ENCODE measurements at places on chromosomes 3 and 15.
A peak's percentile ranks its signal among the peaks of the same experiment; 100 is the strongest.

DNA sequence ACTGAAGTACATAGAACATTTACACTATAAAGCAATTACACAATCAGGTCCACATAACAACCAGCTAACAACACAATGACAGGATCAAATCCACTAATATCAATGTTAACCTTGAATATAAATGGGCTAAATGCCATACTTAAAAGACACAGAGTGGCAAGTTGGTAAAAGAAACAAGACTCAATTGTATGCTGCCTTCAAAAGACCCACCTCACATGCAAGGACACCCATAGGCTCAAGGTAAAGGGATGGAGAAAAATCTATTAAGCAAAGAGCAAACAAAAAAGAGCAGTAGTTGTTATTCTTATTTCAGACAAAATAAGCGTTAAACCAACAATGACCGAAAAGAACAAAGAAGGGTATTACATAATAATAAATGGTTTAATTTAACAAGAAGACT is 183.3 kb downstream of the PYDC2 start:
- H3K27ac ChIP-seq: no peak overlapping the region
- no peaks in the 10 kb centered on the region for H3K36me3 ChIP-seq
- no peaks in the 10 kb centered on the region for H3K4me1 ChIP-seq

DNA sequence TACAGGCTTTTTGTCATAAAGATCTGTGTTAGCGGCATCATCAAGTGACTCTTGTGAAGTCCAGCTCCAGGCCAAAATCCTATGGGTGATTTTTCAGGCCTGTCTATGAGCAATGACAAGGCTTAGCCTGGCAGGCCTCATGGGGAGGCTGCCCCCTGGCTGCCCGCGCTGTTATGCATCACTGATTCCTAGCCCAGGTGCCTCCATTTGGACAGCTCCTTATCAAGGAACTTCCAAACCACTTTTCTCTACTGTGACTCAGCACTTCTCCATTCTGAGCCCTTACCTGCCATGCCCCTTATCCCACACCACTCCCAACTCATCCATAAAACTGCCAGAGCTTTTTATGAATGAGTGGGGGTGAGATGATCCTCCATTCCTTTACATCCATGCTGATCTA is 91.5 kb upstream of the C3orf80 start:
- no peaks in the 10 kb centered on the region for H3K36me3 ChIP-seq
- H3K27me3 ChIP-seq: no peaks in the 10 kb centered on the region
- H3K4me1 ChIP-seq: peaks cover 56% of the 10 kb centered on the region

GRCh38 chr15:74790080-74790916 is 8.4 kb downstream of the CSK start:
- H3K4me1 ChIP-seq: peaks cover 94% of the 10 kb centered on the region
- peak overlapping the region; percentile 89 for H3K27ac ChIP-seq
- no peaks in the 10 kb centered on the region for H3K36me3 ChIP-seq
- DNase-seq: peak; percentile 88
- peak overlapping the region; percentile 50 for H3K4me3 ChIP-seq

DNA sequence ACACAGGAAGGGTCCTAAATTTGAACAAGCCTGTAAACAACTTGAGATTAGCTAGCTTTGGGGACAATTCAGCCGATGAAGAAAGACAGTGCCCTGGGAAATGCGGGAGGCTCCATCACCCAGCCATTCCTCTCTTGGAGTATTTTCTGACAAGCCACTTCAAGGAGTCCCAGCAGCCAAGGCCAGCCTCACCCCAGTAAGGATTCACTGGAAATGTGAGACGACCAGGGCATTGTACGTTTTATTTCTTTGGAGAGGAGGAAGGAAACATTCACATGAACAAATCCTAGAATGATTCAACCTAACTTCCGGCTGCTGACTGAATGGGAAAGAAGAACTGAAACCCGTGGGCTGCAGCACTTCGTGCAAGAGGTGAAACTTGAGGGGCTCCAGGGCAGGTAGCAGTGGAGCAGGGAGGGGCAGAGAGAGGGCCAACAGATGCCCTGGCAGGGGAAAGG is 116.4 kb upstream of the ARHGEF3 start:
- H3K27ac ChIP-seq: no peak overlapping the region
- H3K27me3 ChIP-seq: no peaks in the 10 kb centered on the region
- no peak for DNase-seq
- H3K4me1 ChIP-seq: peaks cover 22% of the 10 kb centered on the region
- no peak overlapping the region for H3K4me3 ChIP-seq

DNA sequence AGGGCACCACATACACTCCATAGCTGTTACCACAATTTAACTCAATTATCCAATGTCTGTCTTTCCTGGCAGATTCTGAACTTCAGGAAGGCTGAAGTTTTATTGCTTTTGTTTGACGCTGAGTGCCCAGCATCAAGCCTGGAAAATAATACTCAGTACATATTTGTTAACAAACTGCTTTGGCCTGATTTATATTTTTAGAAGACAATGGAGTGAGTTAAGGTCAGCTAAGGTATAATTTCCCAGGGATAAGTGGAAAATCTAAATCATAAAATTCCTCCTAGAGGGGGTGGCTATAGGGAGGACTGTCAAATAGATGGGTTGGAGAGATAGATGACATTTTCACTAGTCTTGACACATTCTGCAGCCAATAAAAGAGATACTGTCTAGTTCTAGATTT is 659.4 kb upstream of the ADAMTS9 start:
- no peak for DNase-seq
- H3K4me1 ChIP-seq: no peaks in the 10 kb centered on the region
- no peak overlapping the region for H3K4me3 ChIP-seq
- no peaks in the 10 kb centered on the region for H3K27me3 ChIP-seq
- H3K27ac ChIP-seq: no peak overlapping the region

GRCh38 chr3:127902486-127902885 is 12.5 kb upstream of the KBTBD12 start:
- no peaks in the 10 kb centered on the region for H3K36me3 ChIP-seq
- DNase-seq: no peak
- H3K4me1 ChIP-seq: no peaks in the 10 kb centered on the region
- no peak overlapping the region for H3K4me3 ChIP-seq
- H3K27ac ChIP-seq: no peak overlapping the region
- H3K27me3 ChIP-seq: no peaks in the 10 kb centered on the region

GRCh38 chr15:86919581-86919980 is 839.9 kb downstream of the AGBL1 start:
- no peak overlapping the region for H3K27ac ChIP-seq
- no peak overlapping the region for H3K4me3 ChIP-seq
- H3K36me3 ChIP-seq: no peaks in the 10 kb centered on the region
- H3K27me3 ChIP-seq: peaks cover 10% of the 10 kb centered on the region

- H3K4me1 ChIP-seq: no peaks in the 10 kb centered on the region
- H3K27me3 ChIP-seq: no peaks in the 10 kb centered on the region
- H3K27ac ChIP-seq: no peak overlapping the region
Measured at GRCh38 chr15:63469190-63469589, 35.2 kb upstream of the USP3 start.

DNA sequence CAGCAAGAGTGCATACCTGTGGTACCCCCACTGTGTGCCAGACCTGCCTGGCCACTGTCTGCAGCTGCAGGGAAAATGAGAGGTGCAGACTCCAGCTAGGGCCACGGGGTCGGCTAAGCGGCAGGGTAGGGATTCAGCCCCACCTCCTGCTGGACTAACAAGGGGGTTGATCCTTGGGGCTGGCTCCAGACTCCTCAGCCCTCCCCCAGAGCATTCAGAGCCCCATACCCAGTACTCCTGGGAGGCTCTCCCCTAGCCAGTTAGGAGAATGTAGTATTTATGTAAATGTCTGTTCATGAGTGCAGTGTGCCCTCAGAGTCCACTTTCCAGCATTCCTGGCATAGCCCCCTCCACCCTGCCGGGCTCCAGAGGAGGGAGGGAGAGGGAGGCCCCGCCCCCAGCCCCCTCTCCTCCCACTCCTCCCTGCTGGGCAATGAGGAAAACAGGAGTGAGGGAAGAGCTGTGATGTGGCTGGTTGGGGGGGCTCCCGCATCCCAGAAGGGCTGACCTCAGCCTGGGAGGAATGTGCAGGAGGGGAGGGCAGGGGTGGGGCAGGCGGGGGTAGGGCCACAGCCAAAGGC is 4.5 kb upstream of the SEMA3B start:
- H3K27ac ChIP-seq: no peak overlapping the region
- H3K27me3 ChIP-seq: peaks cover 3% of the 10 kb centered on the region
- no peak for DNase-seq

DNA sequence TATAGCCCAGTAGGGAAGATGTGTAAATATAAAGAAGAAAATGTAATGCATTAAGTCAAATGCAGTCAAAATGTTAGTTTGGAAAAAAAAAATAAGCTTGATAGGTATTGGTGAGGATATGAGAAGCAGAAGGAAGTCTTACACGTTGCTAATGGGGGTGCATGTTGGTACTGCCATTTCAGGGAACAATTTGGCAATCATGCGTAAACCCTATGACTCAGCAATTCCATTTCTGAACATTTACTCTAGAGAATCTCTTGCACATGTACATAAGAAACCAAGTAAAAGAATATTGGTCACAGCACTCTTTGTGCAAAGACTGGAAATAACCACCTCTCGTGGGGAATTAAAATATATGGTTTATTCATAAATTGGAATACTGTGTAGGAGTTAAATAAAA is 35.5 kb upstream of the TIMP4 start:
- peak; percentile 95 for DNase-seq
- no peak overlapping the region for H3K4me3 ChIP-seq
- H3K27me3 ChIP-seq: no peaks in the 10 kb centered on the region
- H3K27ac ChIP-seq: no peak overlapping the region
- H3K4me1 ChIP-seq: peaks cover 4% of the 10 kb centered on the region

DNA sequence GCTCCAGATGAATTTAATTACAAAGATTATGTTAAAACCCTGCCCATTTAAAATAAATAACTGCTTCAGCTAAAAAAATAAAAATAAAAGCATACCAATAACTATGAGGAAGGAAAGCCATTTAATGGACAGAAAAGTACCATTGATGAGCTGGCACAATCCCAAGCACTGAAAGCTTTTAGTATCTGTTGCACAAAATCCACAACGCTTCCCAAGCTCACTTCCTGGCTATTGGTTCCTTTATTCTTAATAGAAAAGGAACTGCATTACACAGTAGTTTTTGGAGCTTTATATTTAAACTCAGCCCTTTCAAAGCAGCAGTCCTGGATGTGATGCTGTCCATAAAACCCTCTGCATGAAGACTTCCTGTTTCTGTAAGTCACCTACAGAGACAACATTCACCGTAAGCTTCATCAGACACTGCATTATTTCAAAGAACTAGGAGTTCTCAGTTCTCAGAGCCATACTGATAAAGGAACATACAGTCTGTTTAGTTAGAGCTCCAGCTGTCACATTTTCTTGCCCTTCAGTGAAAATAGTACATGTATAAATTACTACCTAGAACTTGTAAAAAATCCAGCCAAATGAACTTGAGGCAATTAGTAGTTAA is 81.5 kb downstream of the CSNK1G1 start:
- no peak overlapping the region for H3K4me3 ChIP-seq
- H3K27ac ChIP-seq: no peak overlapping the region
- H3K36me3 ChIP-seq: no peaks in the 10 kb centered on the region
- H3K4me1 ChIP-seq: peaks cover 5% of the 10 kb centered on the region
- DNase-seq: peak; percentile 45

DNA sequence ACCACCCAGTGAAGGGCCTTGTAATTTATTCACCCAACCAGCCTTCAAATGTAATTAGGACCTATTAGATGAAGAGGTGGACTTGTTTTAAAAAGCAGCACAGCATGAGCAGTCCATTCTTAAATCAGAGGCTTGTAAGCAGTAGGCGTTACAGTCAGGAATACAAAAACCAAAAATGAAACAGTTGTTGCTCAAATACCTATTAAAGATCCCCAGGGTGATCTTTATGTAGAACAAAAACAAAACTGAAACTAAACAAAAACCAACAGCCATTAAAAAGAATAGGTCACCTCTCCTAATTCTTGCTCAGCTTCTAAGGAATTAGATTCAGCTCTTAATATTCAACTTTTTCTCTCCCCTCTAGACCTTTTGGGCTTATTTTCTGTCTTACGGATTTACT is 104.9 kb upstream of the ST8SIA2 start:
- H3K27ac ChIP-seq: no peak overlapping the region
- no peak overlapping the region for H3K4me3 ChIP-seq

DNA sequence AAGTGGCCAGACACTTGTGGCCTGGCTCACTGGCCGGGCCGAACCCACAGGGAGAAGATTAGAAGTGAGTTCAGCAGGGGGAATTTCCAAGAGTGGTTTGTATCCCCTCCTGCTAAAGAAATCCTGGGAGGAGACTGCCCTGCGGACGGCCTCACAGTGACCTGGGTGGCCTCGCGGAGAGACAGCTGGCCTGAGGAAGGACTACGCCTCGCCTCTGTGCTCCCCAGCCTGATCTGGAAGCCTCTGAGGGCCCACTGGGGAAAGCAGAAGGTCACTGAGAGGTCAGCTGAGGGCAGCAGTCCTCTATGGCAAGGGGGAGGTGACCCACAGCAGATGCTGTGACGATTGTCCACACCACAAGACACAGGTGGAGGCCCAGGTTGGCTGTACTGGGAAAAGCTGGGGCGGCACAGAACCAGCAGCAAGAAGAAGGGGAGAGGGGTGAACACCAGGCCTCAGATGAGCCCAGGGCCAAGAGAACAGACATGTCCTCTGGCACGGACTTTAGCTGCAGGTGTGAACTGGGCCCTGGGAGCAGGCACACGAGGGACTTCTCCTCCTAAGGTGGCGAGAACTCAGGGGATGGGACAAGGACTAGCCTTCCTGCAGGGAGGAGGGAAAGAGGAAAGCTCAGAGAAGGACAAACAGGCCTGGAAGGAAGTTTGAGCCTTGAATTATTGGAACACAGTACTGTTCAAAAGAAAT is 37.2 kb upstream of the DLG1 start:
- no peak overlapping the region for H3K4me3 ChIP-seq
- H3K27me3 ChIP-seq: no peaks in the 10 kb centered on the region
- no peak for DNase-seq
- H3K27ac ChIP-seq: no peak overlapping the region
- H3K36me3 ChIP-seq: no peaks in the 10 kb centered on the region

GRCh38 chr3:172321035-172321434 is 127.2 kb downstream of the GHSR start:
- H3K27me3 ChIP-seq: no peaks in the 10 kb centered on the region
- H3K4me1 ChIP-seq: peaks cover 27% of the 10 kb centered on the region
- DNase-seq: peak; percentile 29
- no peak overlapping the region for H3K4me3 ChIP-seq
- H3K36me3 ChIP-seq: peaks cover 15% of the 10 kb centered on the region

- H3K4me3 ChIP-seq: no peak overlapping the region
- DNase-seq: peak; percentile 34
- H3K27me3 ChIP-seq: peaks cover 5% of the 10 kb centered on the region
- no peaks in the 10 kb centered on the region for H3K36me3 ChIP-seq
Measured at GRCh38 chr15:48965972-48966371, 2.3 kb upstream of the SHC4 start.

DNA sequence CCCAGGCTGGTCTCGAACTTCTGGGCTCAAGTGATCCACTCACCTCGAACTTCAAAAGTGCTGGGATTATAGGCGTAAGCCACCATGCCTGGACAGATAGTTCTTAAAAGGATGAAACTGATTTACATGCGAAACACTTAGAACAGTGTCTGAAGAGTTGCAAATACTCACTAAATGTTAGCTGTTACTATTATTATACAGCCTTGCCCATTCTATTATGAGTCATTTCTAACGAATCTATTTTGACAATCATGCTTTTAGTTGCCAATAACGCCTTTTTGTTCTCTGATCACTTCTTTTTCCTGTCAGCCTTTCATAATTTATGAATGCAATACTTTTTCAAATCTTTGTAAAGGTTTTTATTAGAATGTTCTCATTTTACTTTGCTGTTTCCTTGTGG is 112.7 kb downstream of the SNRK start:
- peaks cover 7% of the 10 kb centered on the region for H3K4me1 ChIP-seq
- no peak overlapping the region for H3K4me3 ChIP-seq
- H3K27me3 ChIP-seq: no peaks in the 10 kb centered on the region
- no peaks in the 10 kb centered on the region for H3K36me3 ChIP-seq
- H3K27ac ChIP-seq: no peak overlapping the region
- no peak for DNase-seq

GRCh38 chr3:74463515-74463914 is 150.9 kb downstream of the CNTN3 start:
- H3K36me3 ChIP-seq: no peaks in the 10 kb centered on the region
- no peaks in the 10 kb centered on the region for H3K4me1 ChIP-seq
- no peaks in the 10 kb centered on the region for H3K27me3 ChIP-seq
- no peak overlapping the region for H3K4me3 ChIP-seq
- DNase-seq: no peak
- H3K27ac ChIP-seq: no peak overlapping the region
